Activated CD4-positive, alpha-beta T cell treated with anti-CD3 and anti-CD28 coated beads, Interleukin-2, amount 50 U/mL, for 16 hours (primary cell): ENCODE measurements at places on chromosomes 6 and 20.
A peak's percentile ranks its signal among the peaks of the same experiment; 100 is the strongest.

DNA sequence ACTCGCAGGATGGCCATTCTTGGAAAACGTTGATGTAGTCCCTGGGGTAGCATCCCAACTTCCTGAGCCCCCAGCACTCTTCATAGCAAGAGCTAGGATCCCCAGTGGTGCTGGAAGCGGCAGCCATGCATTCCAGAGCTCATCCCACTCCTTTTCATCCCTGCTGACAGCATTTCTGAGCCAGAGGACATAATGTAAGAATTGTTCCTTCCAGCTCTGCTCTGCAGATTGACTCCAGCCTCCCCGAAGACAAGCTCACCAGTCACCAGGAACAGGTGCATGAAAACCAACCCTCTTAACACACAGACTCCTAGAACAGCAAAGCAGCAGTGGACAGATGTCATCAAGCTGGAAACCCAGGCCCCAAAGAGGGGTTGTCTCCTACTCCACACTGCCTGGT is 3.8 kb downstream of the SLC13A3 start:
- no peak for DNase-seq

DNA sequence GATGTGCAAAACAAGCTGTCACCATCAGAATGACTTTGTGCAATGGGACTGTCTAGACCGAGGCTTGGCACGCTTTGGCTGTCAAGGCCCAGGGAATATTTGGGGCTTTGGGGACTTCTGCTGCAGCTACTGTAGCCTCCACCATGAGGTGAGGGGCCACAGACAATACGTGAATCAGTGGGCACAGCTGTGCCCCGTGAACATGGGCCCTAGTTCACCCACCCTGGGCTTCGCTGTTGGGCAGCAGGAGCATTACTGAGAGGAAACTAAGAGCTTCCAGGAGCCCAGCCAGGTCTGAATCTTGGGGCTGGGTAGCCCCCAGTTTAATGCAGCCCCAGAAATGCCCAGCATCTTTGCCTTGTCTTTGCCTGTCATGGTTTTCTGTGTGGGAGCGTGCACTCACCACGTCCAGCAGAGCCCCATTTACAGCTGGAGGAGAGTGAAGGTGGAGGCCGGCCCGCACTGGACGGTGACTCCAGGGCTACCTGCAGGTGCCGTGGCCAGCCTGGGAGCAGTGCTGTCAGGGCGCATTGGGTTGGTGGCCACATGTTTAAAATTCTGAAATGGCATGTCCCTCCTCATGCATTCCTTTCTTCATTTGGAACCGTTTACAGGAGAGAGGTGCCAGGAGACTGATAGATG is 34.7 kb downstream of the DUSP22 start:
- DNase-seq = no peak

- DNase-seq = peak; percentile 60
Observed at GRCh38 chr20:57388953-57389694, 2.1 kb upstream of the RBM38 start.

- no peak for DNase-seq
Observed at GRCh38 chr20:63077705-63078104, 70.9 kb upstream of the BHLHE23 start.

GRCh38 chr6:93177438-93177837 is 241.9 kb downstream of the EPHA7 start:
- DNase-seq = no peak

GRCh38 chr6:19866173-19866984 is 29.2 kb downstream of the ID4 start:
- no peak for DNase-seq

- DNase-seq = no peak
Observed at GRCh38 chr6:18021166-18021850, 33.9 kb upstream of the KIF13A start.

- DNase-seq = no peak
Observed at GRCh38 chr20:37133952-37134351, 38.2 kb upstream of the RBL1 start.

DNA sequence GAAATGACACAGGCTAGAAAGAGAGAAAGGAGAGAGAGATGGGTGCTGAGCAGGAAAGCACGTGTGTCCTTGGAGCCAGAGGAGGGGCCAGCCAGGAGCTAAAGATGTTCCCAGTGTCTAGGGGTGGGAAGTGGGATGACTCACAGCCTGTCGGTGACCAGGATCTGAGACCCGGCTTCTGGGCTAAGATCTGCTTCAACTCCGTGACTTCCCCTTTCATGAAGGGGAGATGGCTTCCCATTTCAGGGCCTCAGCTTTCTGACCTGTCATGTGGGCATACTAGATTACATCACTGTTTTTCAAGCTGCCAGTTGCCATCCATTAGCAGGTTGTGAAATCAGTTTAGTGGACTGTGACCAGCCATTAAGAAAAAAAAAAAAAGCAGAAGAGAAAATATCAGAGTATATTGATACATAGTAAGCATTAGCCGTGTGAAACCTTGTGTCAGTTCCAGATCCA is 5.4 kb downstream of the TGM3 start:
- no peak for DNase-seq

DNA sequence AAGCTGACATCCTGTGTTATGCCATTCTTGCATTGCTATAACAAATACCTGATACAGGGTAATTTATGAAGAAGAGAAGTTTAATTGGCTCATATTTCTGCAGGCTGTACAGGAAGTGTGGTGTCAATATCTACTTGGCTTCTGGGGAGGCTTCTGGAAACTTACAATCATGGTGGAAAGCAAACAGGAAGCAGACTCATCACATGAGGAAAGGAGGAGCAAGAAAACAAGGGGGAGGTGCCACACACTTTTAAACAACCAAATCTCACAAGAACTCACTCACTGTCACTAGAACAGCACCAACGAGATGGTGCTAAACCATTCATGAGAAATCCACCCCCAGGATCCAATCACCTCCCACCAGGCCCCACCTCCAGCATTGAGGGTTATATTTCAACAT is 143.1 kb upstream of the GGTLC1 start:
- DNase-seq = peak; percentile 8

- DNase-seq = peak; percentile 62
Observed at GRCh38 chr20:54004445-54004844, 65.9 kb downstream of the BCAS1 start.

- DNase-seq = no peak
Observed at GRCh38 chr6:39092124-39092523, 22.9 kb downstream of the SAYSD1 start.

DNA sequence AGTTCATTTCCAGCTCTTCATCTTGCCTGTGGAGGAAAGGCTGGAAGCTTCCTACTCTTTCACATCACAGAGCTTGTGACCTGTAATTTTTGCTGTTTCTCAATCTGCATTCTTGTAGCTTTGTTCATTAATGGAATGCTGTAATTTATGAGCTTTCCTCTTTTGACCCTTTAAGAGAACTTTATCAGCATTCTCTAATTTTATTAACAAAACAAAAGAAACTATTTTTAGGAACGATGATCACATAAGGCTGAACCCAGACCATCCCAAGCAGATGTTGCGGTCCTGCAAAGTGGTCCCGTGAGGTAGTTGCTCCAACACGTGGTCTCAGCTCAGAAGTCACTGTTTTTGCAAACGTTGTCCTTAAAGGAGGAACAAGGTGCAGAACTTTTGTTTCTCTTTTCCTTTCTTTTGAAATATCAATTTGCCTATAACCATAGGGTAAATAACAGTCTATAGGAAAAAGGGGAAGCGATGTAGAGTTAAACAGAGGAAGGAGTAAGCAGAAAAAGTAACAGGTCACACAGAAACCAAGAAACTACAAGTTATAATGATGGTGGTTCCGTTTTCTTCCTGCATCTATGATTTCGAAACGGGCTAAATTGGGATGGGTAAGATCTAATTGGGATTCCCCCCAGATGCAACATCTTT is 121.3 kb upstream of the PHACTR1 start:
- DNase-seq = no peak

DNA sequence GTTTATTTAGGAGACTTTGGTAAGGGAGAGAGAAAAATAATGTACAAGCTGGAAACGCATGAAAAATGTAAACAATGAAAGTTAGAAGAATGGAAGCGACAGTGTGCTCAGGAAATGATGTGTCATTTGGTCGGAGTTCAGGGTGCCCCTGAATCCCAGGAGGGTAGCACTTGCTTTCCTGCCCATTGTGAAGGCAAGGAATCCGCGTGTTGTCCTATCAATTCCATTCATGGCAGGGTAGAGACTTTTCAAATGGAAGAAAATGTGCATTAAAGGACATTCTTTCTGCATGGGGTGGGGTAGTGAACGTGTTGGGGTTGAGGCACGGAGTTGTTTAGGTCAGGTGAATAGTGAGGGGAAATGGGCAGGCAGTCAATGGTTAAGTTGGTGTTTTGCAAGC is 33.7 kb downstream of the GCNT2 start:
- DNase-seq = no peak

DNA sequence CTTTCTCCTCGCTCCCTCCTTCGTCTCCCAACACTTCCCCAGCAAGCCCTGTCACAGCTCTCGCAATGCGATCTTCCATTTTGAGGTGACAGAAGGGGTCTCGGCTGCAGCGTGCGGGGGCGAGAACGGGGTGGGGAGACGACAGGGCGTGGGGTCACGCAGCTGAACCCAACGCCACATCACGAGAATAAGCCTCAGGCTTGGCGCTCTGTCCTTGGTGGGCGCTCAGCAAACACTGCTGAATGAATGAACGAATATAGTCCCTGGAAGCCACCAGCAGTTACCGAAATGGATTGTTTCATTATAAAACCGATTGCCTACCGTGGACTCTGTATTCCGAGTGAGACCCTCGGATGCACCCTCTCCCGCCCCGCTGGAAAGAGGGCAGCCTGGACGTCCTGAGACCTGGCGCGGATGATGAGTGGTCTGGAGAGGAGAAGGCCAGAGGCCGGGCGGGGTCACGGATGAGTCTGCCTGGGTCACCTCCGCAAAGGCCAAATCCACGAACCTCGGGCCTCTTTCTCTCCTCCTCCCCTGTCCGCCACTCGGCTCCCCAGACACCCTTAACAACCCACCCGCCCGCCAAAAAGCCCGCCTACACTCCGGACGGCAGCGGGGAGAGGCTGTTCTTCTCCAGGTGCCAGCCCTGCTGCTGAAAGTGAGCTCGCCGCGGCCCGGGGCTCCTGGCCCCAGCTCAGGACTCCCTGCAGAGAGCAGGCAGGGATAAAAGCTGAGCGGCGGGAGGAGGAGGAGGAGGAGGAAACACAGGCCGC is 3.7 kb downstream of the NRN1 start:
- DNase-seq = no peak

DNA sequence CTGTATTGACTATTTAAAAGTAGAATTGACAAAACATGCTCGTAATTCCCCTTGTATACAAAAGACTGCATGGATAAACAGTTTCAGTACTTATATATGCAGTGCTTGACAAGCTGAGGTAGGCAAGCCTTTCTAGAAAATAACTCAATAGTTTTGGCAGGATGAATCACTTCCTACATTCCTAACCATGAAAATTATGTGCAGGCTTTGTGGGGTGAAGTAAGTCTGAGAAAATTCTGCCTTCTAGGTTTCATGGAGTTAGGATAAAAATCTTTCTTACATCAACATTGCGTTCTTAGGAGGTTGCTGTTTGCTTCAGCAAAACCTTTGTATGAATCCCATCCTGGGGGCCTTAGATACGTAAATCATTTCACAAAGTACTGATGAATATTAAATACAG is 801.4 kb upstream of the EYS start:
- DNase-seq = no peak

GRCh38 chr6:119533603-119534279 is 184.2 kb upstream of the MAN1A1 start:
- peak; percentile 59 for DNase-seq

GRCh38 chr6:51269876-51270275 is 451.2 kb downstream of the TFAP2B start:
- DNase-seq = no peak

- DNase-seq = peak; percentile 91
Observed at GRCh38 chr6:142913036-142913510, 31.9 kb downstream of the HIVEP2 start.

- peak; percentile 49 for DNase-seq
Observed at GRCh38 chr6:45625191-45625664, 247.5 kb upstream of the SUPT3H start.

DNA sequence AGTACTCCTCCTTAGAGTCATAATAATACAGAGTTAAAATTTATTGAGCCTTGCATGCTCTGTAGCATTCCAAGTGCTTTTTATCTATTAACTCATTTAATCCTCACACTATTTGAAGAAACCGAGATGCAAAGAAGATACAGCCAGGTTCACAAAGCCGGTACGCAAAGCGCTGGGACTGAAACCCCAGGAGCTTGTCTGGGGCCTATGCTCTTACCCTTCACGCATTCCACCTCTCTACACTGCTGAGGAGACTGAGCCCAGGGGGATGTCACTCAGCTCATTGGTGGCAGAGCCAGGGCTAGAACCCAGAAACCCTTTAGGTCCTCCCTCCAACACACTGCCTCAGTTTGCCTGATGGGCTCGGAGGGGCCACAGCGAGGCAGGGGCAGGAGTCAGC is 19.7 kb upstream of the MRPS18A start:
- no peak for DNase-seq

- DNase-seq = peak; percentile 74
Observed at GRCh38 chr6:37324131-37325033, 29.4 kb upstream of the RNF8 start.

DNA sequence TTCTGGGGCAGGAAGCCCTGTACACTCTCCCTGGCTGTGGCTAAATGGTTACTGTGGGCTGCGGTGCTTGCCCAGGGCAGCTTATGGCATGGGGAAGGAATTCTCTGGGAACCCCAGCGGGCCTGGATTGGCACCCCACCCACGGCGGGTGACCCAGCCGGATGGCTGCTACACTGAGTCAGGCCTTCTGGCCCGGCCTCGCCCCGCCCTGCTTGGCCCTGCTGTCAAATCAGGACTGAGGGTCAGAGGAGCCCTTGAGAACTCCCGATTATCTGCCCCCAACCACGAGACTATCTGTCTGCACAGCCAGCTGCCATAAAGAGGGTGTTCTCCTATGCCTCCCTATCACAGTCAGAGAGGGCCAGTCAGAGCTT is 7.3 kb upstream of the ITPR3 start:
- no peak for DNase-seq

GRCh38 chr6:83883240-83883639 is 23.8 kb downstream of the CYB5R4 start:
- no peak for DNase-seq
